ENCODE measurements at places on chromosomes 16 and 17. TPM values are rescaled to one million over a fixed set of nuclear protein-coding genes. Genes with fewer than 3 reads are reported as not detected.

Gene PRSS22
- total RNA-seq = not detected

Gene KRTAP1-4
- not detected for total RNA-seq

Gene SEPTIN12
- total RNA-seq = not detected

Gene SLC35G6
- total RNA-seq = not detected

Gene TMEM170A
- 7.8 TPM for total RNA-seq

Gene CEP295NL
- total RNA-seq = 1.1 TPM

Gene EVPL
- total RNA-seq = 0.06 TPM

Gene HSD17B1
- 0.84 TPM for total RNA-seq

Gene SYNGR3
- 0.89 TPM for total RNA-seq

Gene SLFN12
- total RNA-seq = 3.3 TPM

- DNase-seq = no peak
Measured at GRCh38 chr16:79863128-79864031, 262.8 kb upstream of the MAF start.

DNA sequence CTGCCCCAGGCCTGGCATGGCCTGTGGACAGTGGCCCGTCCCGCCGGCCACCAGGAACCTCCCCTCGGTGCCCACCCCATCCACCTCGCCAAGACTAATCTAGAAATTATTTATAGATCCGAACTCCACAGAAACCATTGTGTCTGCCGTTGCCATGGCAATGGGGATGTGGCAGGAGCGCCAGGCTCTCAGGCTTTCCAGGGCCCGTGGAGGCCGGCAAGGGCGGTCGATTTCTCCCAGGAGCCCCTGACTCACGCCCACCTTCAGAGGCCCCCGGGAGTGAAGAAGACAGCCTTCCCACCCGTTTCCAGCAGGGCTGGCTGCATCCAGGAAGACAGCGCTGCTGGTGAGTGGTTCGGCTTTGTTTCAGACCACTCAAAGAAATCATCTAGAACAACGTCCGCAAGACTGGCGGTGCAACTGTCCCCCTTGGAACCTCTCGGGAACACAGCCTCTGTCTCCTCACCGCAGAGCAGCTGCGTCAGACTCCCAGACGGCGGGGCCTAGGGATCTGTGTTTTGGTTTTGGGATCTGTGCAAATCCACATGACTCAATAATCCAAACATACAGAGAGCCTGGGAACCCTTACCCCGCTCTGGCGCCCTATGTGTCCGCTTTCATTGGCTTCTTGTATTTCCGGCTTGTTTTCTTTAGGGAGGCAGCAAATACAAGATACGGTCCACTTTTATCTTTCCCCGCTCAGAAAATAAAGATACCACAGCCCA lies 48.5 kb upstream of the ZCCHC14 start:
- peak; percentile 70 for DNase-seq

GRCh38 chr16:3356118-3356517 lies 429 bp downstream of the OR2C1 start:
- no peak for DNase-seq

DNA sequence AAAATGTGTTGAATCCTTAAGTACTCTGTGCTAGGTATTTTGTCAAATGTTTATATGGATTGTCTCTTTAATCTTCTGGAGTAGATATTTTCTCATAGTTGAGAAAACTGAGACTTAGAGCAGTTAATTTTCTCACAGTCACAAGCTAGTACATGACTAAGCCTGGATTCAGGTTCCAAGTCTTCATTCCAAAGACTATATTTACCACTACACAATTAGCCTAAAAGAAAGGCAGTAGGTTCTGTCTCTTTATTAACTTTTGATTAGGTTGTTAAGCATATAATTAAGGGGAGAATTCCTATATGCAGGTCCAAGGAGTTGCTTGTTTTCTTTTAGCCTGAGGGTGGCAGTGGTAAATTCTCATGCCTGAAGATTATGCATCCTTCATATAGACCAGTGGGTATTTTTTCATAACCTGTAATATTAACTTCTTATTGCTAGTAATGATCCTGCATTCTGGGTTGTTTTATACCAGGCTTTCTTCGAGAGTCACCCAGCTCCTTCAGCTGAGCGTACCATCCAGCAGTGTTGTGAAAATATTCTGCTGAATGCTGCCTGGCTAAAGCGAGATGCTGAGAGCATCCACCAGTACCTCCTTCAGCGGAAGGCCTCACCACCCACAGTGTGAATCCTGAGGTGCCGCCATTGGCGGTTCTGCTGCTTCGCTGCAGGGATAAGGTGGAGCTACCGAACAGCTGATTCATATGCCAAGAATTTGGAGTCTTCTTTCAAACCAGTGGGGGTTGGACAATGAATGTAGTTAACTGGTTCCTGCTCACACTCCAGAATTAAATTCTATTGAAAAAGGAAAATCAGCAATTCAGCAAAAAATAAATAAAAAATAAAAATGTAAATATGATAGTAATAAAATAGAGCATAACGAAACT lies 28.2 kb upstream of the KPNB1 start:
- DNase-seq = peak; percentile 67

- DNase-seq = no peak
Measured at GRCh38 chr17:47684535-47685193, 9.3 kb upstream of the TBKBP1 start.

DNA sequence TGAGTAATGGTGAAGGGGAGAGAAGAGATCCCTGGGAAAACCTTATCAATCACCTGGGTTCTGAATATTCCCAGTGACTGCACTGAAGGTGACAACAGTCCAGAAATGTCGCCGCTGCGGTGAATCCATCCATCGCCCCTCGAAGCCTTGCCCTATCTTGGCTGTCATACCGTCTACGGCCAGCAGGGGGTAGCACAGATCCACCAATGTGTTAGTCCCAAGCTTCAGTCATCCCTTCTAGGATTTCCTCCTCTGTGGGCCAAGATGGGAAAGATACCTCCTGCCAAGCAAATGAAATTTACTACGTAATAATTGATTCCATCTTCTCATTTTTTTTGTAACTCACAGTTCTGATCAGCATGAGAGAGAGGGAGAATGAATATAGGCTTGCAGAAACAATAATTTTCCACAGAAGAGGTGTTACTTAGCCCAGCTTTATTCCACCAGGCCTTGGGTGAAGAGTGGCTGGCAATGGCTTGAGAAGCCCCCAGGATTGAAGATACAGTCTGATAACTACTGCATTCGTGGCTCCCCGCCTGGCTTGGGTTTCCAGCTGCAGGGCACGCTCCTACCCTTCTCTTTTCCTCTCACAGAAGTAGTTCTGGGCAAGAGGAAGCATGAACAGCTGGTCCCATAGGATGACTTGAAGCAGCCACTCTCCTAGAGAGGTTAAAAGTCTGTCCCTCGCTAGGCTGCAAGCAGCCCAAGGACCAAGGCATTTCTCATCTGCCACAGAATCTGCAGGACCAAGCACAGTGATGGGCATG lies 2.6 kb upstream of the FMNL1 start:
- peak; percentile 87 for DNase-seq

DNA sequence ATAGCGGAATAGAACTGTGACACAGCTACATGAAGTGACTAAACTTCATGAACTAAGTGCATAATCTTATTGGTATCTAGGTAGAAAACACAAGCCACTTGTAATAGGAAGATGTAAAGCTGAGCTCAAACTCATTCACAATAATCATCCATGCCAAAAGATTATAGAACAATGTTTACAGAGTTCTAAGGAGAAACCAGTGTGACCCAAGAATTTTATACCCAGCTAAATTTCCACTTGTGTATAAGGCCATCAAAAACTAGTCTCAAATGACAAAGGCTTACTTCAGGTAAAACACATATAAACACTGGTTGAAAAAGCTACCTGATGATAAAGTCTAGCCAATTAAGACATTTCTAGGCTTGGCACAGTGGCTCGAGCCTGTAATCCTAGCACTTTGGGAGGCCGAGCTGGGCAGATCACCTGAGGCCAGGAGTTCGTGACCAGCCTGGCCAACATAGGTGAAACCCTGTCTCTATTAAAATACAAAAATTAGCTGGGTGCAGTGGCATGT lies 16.9 kb upstream of the CPD start:
- DNase-seq = no peak

GRCh38 chr16:2898831-2899563 lies 12.7 kb upstream of the FLYWCH1 start:
- no peak for DNase-seq
